ENCODE measurements at places on chromosomes 12 and 14.
A peak's percentile ranks its signal among the peaks of the same experiment; 100 is the strongest.

- DNase-seq: no peak
Measured at GRCh38 chr12:94023879-94024278, 124.5 kb upstream of the PLXNC1 start.

GRCh38 chr12:1463073-1463905 is 131.1 kb downstream of the FBXL14 start:
- no peak for DNase-seq

DNA sequence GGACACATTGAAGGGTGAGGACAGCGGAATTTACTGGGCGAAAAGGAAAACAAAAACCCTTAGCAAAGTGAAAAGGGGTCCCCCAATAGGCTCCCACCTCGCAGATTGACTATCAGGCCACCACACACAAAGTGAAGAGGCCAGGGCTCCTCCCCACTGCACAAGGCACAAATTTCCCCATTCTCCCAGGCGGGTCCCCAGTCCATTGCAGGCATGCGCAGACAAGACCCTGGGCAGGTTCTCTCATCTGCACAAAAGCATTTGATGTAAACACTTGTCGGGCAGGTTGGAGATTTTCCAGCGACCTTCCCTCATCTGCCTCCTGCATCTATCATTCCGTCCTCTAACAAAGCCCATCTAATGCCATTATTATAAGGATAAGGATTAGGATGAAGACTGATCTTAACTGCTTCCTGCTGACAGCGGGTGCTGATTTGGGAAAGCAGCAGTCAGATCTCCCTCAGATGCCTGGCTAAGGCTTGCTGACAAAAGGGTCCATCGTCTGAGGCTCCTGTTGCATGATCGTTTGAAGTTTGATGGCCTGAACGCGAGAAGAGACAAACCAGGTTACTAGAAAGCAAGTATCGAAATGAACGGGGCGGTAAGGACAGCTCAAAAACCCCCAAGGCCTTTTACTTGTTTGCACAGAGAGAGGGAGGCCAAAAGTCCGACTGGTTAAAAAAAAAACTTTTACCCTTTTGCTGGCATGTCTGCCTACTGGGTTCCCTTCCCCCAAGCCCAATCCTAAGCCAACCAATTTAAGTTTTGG is 14.4 kb downstream of the ASCL4 start:
- no peak for DNase-seq

- no peak for DNase-seq
Measured at GRCh38 chr14:65382586-65382985, 29.9 kb upstream of the FUT8 start.

GRCh38 chr12:30795410-30796312 is 40.9 kb upstream of the CAPRIN2 start:
- peak; percentile 59 for DNase-seq

- peak; percentile 50 for DNase-seq
Measured at GRCh38 chr14:106845286-106846087, 1319.1 kb downstream of the TMEM121 start.

GRCh38 chr12:76489737-76490136 is 69.8 kb downstream of the OSBPL8 start:
- no peak for DNase-seq

DNA sequence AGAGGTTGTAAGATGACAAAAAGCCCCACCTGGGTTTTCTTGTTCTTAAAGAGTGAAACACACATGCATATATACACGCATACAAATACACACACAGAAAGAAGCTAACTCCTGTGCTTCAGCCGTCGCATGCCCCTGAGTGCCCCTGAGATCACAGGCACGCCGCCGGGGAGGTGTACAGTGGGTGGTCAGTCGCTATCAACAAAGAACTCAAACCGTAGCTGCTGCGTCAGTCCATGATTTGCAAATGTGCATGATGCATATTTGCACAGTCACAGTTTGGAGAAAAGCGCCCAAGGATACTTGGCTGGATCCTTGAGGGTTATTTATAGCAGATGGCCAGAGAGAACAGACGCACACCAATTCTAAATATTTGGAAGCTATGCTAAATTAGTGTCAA is 206.9 kb downstream of the TMEM132D start:
- no peak for DNase-seq

DNA sequence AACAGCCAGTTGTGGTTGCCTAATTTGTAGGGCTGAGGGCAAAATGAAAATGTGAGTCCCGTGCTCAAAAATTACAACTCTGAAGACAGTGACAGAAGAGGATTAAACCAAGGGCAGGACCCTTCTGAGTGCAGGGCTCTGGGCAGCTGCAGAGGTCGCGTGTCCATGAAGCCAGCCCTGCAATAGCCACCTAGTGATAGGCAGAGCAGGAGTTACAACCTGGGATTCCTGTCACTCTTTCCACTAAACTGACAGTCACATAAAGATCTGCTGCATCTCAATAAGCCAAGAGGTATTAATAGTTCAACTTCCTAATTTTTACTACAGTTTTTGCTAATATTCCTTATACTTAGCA is 94.1 kb downstream of the SLC2A13 start:
- no peak for DNase-seq

GRCh38 chr14:30874120-30874998 is at the start of gene COCH:
Gene COCH (plus strand): TSS chr14:30874559. CDS start chr14:30874939, 380 bp downstream.
- no peak for DNase-seq

DNA sequence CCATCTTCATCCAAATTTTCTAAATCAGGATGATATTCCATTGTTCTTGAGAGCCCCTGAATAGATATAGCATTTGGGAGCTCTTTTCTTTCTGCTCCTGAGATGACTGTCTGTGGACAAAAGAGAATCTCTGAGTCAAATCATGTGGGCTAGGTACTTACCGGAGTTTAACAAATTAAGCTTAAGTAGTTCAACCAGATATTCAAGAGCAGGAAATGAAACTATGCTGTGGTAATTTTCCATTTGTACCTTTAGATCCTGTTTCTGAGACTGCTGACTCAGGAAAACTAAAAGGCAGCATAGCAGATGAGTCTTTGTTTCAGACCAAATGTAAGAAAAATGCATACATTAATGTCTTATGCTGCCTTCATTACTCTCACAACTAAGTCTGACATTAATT is at the start of gene CLEC7A:
Gene CLEC7A (minus strand): TSS at position 158 of the 400 bp plus-strand sequence. CDS start 117 bp downstream, at position 41.
- no peak for DNase-seq

DNA sequence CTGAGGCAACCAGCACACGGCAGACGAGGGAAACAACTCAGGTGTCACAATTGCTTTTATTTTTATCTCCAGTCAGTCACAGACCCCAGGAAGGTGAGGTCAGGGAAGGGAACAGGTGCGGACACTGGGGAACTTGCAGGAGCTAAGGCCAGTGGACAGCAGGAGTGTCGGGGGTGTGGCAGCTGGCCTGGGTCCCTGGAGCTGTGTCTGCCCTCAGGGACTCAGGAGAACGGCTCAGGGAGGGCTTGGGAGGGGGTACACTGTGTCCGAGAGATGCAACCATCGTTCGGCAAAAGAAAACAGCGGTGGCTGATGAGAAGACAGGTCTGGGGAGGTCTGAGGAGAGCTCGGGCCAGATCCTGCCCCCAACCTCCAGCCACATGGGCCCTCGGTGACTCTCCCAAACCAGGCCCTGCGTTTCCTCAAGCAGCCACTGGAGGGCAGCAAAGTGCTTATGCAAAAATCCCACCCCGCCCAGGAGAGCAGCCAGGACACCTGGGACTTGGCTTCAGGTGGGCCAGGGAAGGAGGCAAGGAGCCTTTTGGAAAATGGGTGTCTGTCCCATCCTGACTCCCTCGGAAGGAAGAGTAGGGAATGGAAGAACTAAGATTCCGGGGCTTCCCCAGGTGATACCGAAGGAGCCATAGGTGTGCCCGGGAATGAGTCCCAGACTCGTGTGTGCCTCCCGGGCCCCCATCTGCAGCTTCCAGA is 24.1 kb upstream of the BCDIN3D start:
- DNase-seq: peak; percentile 59

- no peak for DNase-seq
Measured at GRCh38 chr12:29287622-29288021, 93.3 kb downstream of the ERGIC2 start.

DNA sequence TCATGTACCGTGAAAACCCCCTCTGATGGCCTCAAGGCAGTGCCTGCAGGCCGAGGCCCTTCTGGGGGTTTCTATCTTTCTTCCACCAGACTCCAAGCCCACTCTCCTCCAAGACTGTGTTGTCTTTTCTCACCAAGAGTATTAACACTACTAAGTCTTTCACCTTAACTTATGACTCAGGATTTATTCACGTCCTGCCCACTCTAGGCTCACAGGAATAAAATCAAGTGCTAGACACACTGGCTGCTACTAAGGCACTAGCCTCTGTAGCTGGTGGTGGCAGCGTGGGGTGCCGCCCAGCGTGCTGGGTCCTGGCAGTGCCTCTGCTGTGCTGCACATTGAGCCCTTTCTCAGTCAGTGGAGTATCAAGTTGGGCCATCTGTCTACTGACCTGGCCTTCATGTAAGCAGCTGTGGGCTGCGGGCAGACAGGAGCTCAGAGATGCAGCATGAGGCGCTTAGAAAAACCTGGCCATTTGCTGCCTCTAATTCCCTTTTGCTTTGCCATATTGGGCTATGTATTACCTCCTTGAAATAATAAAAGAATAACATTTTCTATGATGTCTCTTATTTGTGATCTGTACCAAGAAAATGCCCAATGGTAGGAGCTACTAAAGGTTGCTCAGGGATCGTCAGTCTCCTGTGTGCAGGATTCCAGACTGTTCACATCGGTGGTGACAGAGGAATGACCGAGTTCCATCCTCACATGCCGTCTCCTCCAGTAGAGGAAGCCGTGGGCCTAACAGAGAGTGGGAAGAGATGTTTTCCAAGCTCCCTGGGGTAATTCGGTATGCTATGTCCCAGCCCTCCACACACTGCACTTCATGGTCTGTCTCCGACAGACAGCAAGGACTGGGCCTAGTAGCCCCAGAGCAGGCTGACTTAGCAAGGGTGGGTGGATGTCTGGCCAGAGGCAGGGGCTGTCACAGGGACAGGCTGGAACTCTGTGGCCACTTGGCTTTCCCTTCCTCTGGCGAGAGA is 39.9 kb downstream of the MAX start:
- DNase-seq: no peak

DNA sequence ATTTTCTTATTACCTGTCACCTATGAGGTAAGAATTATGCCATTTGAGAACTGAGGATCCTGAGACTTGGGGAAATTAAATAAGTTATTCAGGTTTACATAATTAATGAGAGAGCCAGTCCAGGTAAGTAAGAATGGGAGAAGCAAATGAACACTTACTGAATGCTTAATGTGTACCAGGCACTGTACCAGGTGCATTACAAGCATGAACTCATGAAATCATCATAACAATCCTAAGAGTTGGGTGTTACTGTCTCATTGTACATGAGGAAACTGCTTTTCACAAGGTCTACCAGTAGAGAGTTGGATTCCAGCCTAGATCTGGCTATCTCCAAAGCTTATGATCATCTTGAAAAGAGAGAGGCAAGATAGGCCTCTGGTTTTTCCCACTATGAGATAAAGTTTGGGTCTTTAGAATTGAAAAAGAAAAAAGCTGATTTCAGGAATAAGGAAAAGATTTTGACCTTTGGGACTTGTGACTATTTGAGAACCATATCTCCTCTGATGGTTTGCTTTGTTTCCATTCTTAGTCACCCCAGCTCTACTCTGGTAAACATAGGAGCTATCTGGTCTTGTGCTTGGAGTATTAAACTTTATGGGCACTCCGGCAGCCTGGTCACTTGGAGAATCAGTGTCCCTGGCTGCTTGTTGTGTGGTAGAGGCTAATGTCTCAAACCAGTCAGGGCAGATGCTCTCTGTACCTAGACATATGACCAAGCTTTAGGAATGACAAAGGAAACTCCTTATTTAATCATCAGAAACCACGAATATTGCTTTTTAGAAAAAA is 48.0 kb downstream of the PTHLH start:
- no peak for DNase-seq

DNA sequence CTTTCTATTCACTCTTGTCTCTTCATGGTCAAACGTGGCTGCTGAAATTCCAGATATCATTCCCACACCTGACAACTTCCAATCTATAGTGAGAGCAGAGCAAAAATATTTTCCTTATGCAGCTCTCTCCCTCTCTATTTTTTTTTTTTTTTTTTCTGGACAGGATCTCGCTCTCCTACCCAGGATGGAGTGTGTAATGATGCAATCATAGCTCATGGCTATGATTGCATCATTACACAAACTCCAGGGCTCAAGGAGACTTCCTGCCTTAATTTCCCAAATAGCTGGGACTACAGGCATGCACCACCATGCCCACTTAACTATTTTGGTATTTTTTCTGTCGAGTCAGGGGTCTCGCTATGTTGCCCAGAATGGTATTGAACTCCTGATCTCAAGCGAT is 1398.9 kb downstream of the AACS start:
- no peak for DNase-seq

DNA sequence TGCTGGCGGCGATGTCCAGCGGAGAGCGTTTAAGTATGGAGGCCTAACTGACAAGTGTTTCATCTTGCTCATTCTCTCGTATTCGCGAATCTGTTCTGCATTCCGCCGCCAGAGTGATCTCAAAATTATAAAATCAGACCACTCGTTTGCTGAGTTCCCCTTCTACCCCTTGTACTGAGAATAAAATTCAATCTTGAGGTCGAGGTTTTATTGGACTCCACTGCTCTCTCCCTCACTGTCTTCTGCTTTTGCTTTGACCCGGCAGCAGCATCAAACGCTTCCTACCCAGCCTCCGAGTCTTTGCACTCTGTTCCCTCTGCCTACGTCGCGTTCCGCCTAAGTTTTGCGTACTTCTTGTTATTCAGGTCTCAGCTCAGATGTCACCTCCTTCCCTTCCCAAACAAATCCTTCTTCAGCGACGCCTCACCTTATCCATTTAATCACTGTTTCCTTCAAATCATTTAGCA is 462 bp downstream of the KNTC1 start:
- peak; percentile 16 for DNase-seq

DNA sequence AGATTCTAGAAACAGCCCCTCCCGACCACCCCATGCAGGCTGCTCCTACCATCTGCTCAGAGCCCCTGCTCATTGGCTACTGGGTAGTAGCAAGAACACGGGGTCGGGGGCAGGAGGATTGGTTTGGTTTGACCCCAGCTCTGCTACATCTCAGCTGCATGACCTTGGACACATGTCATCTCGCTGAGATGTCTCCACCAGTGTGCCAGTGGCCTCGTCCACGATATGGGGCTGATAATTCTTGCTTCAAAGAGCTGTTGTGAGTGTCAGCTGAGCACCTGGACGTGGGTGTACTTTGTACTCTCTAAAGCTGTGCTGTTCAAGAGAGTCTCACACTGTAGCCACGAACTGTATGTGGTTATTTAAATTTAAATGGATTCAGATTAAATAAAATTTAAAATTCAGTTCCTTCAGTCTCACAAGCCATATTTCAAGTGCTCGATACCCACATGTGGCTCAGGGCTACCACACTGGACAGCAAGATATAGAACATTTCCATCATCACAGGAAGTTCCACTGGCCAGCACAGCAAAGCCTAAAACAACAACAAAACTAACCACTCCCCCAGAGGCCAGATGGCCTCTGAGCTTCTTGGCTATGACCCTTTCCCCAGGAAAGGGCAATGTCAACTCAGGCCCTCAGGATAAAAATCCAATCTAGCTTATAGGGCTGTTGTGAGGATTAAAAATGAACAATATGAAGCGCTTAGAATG is 18.6 kb downstream of the LTBP2 start:
- DNase-seq: no peak

GRCh38 chr14:105909046-105909827 is 382.9 kb downstream of the TMEM121 start:
- no peak for DNase-seq

DNA sequence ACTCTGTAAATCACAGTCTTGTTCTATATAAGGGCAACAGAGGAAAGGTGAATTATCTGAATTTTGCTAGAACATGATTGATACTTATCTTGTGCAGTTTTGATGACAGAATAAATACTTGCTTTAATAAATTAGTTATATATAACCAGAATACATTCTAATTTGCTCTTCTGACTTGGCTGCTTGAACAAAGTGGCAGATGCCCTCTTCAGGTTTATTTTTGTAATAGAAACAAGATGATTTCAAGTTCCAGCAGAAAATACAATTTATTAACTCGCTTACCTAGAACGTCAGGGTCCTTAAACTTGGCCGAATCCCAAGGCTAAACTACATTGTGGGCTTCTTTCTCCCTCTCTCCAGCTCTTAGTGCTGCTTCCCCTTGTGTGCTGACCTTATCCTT is 57.6 kb upstream of the SSTR1 start:
- no peak for DNase-seq

Data from stimulated activated CD4-positive, alpha-beta T cell treated with anti-CD3 and anti-CD28 coated beads, TNF-alpha, amount 100 ng/mL, for 24 hours (primary cell).